ENCODE measurements at places on chromosomes 4 and X.

DNA sequence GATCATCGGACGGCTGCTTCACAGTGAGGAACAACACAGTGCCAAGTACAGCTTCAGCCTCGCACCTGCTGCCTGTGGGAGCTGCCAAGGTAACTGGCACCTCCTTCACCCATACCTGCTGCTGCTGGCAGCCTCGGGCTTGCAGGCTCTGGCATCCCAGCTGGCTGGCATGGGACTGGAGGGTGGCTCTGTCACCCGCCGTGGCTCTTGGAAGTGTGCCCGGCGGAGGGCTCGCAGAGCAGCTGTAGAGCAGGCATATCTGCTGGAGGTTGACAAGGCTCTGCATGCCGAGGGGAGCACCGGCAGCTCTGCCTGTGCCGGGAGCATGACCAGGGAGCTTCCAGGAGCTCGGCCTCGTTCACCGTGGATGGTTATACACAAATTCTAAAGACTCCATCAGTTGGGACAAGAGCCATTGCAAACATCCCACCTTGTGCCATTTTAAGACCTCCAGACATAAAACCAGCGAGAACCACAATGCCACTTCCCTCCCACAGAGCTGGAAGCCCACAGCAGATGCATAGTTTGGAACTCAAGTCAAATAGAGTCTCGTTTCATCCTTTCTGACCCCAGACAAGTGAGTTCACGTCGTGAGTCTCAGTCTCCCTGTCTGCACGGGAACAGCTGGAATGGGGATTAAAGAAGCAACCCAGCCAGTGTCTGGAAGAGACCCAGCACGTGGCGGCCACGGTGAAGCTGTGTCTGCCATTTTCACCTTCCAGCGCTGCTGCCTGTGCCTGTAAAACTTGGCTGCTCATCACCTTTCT lies 84.3 kb upstream of the PSAPL1 start:
- no peak for DNase-seq

- DNase-seq, result peak; percentile 17
These were observed 64.6 kb downstream of the COX7B2 start for GRCh38 chr4:46844325-46844917.

- DNase-seq, result no peak
These were observed 7.6 kb downstream of the PDE6B start for GRCh38 chr4:632926-633325.

- DNase-seq, result no peak
These were observed 24.3 kb downstream of the GRID2 start for GRCh38 chr4:92328095-92328494.

DNA sequence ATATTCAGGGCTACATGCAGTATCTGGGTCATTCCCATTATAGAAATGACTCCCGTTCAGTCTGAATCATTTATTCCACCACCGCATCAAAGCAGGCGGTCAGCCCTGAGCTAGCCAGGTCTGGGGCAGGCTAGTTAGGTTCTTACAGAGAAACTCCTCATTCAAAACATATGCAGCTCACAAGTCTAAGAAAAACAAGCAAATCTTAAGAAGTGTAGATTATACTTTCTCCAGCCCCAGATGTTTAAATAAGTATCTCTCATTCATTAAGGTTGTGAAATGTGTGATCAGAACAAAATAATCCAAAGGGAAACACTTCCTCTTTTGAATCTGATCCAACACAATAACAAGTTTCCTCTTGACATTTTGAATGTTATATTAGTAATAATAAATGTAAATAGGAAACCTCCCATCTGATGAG lies 441.9 kb downstream of the INPP4B start:
- DNase-seq, result peak; percentile 67

GRCh38 chr4:125313497-125313896 lies 1.3 kb upstream of the FAT4 start:
- DNase-seq, result no peak

GRCh38 chr4:183507925-183508696 lies 3.3 kb downstream of the ING2 start:
- DNase-seq, result no peak

- no peak for DNase-seq
These were observed 52.7 kb upstream of the BCOR start for GRCh38 chrX:40150503-40150902.

- no peak for DNase-seq
These were observed 295.1 kb downstream of the INPP4B start for GRCh38 chr4:142550965-142551364.

DNA sequence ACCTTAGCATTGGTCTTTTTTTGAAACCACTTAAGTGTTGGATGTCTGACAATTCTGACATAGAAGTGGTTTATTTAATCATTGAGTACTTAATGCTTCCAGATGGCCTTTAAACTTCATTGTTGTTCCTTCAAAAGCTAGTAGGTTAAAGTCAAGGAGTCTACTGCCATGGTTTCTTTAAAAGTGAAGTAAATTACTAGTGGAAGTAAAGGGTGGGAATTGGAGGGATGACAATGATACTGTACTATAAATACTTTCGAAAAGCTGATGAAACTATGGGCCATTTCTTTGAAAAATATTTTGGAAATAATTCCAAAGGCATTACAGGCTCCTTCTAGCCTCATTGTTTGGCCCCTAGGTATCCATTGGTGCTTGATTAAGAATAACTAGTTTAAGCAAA lies 51.9 kb downstream of the ATP10D start:
- DNase-seq, result no peak

- DNase-seq, result no peak
These were observed 100.1 kb upstream of the SCML1 start for GRCh38 chrX:17637235-17637634.

- DNase-seq, result no peak
These were observed 48.7 kb upstream of the KLHL4 start for GRCh38 chrX:87468941-87469340.

DNA sequence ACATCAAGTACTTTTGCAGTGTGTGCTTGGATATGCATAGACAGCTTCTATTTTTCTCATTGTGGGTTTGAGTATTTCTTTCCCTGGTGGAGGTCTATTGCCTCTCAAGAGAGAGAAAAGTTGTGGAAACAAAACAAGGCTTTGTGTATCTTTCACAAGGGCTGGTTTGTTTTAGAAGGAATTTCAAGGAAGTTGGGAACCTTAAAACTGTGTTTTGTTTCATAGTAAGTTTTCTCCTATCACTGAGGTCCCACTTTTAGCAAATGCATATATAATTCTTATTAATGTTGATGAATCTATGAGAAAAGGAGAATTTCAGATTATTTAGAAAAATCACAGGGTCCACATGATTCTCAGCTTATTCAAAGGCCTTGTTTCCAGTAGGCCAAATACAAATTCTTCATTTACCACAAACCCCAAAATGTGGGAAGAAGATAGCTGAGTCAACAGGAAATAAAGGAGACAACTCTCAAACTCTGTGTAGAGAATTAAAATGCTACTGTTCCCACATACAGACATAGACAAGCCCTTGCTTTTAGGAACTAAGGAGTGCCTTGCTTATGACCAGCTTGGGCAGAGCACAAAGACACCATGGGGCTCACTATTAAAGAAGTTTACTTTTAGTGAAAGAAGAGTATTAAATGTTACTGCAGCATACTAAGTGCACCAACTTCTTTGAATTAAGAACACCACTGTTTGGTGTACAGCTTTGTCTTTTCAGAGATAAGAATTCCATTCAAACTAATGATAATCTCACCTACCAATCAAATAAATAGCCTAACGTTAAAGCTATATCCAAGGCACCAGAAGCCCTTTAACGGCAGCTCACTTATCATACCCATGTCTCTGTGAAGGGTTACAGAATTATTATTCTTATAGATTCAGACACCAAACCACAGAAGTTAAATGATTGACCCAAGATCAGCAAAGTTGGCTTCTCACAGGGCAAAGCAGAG lies 177.4 kb upstream of the LEF1 start:
- no peak for DNase-seq

GRCh38 chr4:3401436-3402171 lies 40.2 kb upstream of the HGFAC start:
- DNase-seq, result no peak

- DNase-seq, result no peak
These were observed 106.7 kb downstream of the PDLIM5 start for GRCh38 chr4:94558392-94558904.

GRCh38 chr4:143514497-143514896 lies 995 bp downstream of the SMARCA5 start:
- peak; percentile 11 for DNase-seq

DNA sequence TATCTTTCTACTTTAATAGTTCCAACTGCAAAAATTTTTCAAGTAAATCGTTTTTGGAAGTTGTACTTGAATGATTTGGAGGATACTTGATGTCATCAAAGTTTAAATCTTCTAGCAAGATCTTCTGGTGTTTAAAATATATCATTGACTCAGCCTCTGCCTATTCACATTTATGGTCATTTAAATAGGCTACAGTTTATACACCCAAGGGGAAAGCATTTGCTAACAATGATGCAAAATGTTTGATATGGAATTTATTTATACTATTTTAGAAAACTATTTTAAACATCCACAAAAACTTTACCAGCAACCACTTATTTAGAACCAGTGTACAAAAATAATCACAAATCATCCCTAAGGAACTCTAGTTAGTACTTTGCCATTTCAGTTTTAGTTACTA lies 123.3 kb upstream of the STIM2 start:
- no peak for DNase-seq

DNA sequence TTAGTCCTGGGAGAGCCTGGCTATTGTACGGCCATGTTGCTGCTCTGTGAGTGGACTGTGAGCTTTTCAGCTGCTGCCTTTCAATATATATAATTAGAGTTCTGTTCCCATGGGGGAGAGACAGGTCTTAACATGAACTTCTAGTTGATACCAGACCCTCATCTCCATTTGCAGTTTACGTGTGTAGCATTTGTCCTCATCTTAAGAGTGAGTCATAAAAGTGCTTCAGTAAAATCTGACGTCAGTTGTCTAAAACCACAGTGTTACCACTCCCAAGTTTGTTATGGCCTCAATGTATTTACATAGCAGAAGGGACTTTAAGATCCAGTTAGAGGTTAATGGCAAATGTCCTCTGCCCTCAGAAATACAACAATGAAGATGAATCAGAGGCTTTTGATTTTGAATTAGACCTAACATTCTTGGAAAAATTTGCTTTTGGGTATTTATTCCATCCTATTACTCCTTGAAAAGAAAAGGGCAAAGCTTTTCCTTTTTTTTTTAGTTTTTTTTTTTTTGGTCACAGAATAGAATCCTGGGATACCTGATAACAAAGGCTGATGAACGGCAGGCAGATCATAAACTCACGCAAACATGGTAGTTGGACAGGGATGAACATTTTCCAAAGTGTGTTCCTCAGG lies 38.6 kb downstream of the PHOX2B start:
- no peak for DNase-seq

DNA sequence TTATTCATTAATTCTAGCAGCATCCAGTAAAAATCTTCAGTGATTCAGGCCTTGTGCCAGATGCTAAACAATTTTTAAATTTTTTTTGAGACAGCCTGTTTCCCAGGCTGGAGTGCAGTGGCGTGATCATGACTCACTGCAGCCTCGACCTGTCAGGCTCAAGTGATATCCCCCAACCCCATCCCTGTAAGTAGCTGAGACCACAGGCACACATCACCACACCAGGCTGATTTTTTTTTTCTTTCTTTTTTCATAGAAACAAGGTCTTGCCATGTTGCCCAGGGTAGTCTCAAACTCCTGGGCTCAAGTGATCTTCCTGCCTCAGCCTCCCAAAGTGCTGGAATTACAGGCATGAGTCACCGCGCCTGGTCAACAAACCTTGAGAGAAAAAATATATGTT lies 705.5 kb downstream of the ARAP2 start:
- DNase-seq, result no peak

DNA sequence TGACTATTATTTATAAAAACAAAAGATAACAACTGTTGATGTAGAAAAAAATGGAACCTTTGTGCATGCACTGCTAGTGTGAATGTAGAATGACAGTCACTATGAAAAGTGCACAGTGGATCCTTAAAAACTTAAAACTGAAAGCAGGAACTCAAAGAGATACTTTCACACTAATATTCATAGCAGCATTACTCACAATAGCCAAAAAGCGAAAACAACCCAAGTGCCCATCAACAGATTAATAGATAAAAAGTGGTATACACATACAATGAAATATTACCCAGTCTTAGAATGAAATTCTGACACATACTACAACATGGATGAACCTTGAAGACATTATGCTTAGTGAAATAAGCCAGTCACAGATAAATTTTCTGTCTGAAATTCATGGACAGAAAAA lies 23.8 kb downstream of the CENPC start:
- no peak for DNase-seq

- no peak for DNase-seq
These were observed 59.3 kb upstream of the SH3RF1 start for GRCh38 chr4:169330095-169330494.

DNA sequence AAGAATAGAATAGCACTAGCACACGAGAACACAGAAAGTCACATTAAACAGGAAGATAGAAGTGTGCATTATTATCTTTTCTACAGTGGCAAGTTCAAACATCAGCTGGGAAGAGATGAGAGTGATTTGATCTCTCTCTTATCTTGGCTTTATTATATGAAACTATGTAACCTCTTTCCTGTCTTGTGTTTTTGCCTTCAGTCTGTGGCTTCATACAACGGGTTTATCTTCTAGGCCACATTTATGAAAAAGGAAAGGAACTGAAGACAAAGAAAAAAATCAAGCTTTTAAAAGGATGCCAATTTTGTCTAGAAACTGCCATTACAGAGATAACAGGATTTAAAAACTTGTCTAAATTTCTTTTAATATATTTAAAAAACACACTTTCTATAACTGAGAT lies 983.6 kb downstream of the RPA4 start:
- DNase-seq, result no peak

DNA sequence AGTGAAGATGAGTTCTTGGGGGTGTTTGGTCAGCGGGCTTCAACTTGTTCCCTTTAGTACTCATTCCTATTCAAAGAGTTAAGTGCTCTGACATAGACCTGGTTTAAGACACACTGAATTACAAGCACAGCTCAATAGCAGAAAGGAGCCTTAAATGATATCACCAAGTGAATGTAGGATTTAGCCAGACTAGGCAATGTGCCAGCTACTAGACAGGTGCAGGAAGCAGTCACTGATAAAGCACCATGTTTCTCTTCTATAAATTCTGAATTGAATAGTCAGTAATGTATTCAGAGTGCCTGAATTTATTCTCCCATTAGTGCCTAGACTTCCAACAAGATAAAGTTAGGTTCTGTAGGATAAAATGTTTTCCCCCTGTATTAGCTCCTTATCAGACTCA lies 63.6 kb downstream of the ASB9 start:
- DNase-seq, result no peak

DNA sequence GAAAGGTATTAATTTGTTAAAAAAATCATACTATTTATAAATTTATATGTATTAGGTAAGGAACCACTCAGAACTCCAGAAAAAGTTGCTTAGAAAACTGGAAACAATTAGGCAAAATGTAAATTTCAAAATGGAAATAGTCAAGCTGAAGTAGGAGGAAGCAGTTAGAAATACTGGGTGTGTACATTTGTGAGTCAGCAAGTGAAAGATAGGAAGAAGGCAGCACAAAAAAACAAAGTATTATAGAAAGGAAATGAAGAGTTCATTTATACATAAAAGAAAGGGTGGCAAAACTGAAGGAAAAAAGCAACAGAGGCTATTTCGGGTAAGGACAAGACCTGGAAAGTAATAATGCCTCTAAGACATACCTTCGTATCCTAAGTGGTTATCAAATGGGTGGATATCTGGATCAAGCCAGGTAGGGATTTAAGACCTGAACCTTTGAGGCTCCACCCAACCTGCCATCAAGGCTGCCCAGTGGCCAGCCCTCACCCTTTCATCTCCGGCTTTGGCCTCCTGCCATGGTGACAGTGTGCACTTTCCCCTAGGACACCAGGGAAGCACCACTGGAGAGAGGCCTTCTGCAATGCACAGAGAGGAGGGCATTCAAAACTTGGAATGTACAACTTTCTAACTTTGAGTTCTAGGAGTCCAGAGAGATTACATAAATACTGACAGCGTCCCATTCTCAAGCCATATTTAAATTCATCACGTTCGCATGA lies at the start of gene LRRC66:
TSS of gene LRRC66 (minus strand) at position 428 of the 722 bp plus-strand sequence. CDS start 2,750 bp downstream, outside the sequence.
- DNase-seq, result no peak

Data from activated naive CD4-positive, alpha-beta T cell treated with Interleukin-2 at 50 U/mL for 16 hours (primary cell).